ENCODE measurements at places on chromosomes 2 and 18.
A peak's percentile ranks its signal among the peaks of the same experiment; 100 is the strongest.

GRCh38 chr2:204498291-204498690 is 47.0 kb upstream of the PARD3B start:
- no peak for DNase-seq

DNA sequence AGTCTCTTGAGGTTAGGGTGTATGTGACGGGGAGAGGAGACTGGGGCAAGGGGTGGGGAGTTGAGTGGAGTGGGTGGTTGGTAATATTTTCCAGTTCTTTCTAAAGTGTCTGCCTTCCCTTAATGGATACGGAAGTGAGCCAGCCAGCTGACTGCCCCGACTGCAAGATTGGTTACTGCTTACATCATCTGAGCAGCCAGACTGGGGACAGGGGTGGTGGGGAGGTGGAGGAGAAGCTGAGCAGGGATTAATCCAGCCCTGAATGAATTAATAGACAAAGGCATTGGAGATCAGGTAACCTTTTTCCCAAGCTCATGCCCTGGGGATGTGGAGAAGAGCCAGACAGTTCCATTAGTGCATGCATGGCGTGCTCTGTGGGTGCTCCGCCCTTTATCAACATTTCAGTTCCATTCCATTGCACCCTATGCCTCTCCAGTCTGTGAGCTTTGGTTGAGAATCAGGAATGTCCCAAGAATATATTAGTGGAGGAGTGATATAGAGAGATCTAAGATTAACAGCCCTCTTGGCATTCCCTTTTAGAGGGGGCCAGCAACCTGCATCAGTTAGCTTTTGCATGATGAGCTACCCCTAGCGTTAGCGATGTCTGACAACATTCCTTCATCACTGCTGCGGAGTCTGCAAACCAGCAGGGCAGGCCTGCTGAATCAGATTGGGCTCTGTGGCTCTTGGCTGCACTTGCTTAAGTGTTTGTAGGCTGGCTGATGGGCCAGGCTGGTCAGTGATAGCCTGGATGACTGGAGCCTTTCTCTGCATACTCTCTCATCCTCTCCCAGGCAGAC is 67.4 kb downstream of the TNP1 start:
- DNase-seq = peak; percentile 95

GRCh38 chr2:5538772-5539171 is 153.4 kb upstream of the SOX11 start:
- no peak for DNase-seq

- no peak for DNase-seq
Measured at GRCh38 chr18:228586-228985, 39.3 kb downstream of the THOC1 start.

- DNase-seq = no peak
Measured at GRCh38 chr2:206824993-206825392, 59.6 kb downstream of the FASTKD2 start.
